ENCODE measurements at places on chromosomes 7 and 10.

- DNase-seq = no peak
Observed at GRCh38 chr10:78802866-78803265, 265.9 kb upstream of the ZMIZ1 start.

DNA sequence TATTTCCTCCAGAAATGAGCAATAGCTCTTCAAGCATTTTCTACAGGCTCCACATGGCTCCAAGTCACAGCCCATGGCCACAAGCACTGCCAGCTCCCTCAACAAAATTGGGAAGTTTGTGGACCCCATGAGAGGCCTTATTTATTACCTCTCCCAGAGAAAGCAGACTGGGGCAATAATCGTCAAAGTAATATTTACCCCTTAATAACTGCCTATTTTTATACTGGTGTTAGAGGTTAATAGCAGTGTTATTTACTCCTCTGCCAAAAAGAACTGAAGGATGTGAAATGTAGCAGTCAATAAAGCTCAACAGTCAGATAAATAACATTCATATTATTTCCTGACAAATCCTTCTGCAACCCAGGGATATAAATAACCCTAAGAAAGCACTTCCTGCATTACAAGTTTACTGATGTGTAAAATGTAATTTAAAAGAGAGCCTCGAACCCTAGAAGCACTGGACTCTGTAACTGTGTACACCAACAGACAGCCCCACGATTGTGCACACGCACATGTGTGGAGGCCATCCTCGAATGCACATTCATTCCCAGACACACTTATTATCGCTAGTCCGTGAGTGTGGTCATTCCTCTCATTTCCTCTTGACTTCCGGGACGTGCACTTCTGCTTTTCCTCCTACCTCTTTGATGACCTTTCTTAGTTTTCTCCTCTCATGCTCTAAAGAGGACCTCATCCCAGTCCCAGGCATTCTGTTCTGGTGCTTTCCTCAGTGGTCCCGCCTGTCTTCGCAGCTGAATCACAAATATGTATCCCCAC, 157.4 kb downstream of the EVX1 start:
- no peak for DNase-seq

DNA sequence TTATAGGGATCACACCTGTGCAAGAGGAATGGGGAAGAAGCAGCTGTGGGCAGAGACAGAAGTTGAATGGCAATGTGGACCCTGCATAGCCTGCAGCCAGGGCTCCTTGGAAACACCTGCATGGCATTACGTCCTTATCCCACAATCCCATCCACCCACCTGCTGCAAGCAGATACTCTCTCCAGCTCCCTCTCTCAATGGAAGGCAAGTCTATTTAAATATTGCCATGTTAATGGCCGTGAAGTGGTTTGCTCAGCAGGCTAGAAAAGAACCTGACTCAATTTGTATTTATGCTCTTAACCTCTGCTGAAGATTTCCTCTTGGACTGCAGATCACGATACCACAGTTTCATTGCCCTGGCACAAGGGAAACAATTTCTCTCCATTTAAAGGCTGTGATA, 417.0 kb downstream of the TYW1 start:
- DNase-seq = no peak

DNA sequence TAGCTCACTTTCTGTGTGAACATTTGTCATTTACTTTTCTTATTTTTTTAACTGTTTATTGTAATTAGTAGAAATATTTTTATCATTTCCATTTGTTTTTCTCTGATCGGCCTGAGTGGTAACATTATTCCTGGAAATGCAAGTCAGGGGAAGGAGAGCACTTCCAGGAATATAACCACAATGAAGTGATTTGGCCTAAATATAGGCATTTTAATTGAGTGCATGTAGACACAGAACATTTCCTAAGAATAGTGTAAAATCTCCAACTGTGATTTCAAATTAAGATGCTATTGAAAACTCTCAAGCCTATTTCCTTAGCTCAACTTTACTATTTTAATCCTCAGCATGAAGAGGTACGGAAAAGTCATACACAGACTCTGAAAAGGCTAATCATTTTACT, 86.5 kb upstream of the SKAP2 start:
- no peak for DNase-seq

DNA sequence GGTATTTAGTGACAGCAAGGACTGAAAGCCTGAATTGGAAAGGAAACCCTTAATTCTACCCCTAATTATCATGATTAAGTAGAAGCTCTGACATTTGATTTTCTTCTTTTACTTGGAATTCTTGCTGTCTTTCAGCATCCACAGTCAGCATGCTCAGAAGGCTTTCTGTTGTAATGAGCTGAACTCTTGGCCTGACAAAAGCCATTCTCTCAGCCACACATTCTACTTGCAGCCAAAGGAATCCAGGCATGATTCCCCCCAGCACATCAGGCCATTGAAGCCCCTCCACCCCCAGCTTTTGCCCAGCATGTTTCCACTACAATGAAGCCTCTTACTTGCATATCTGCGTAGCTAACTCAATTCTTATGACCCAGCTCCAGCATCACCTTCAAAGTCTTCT, 94.3 kb upstream of the FRMD4A start:
- no peak for DNase-seq

DNA sequence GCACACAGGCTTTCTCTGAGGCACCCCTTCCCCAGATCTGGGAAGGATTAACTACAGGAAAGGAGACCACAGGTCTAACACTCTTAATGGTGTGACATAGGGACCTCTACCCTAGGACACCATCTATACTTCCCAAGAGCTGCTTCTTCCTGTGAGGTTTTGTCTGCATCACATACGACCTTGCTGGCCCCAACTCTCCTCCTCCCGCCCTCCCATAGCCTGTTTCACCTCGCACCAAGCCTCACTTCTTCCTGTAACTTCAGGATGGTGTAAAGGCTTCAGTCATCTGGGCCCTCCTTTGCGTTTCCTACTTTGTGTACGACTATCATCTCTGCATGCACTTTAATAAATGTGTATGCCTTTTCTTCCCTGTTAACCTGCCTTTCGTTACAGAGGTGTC, 274.3 kb downstream of the KLF6 start:
- DNase-seq = no peak

- no peak for DNase-seq
Observed at GRCh38 chr7:27191833-27192545, 7.0 kb upstream of the HOXA11 start.

DNA sequence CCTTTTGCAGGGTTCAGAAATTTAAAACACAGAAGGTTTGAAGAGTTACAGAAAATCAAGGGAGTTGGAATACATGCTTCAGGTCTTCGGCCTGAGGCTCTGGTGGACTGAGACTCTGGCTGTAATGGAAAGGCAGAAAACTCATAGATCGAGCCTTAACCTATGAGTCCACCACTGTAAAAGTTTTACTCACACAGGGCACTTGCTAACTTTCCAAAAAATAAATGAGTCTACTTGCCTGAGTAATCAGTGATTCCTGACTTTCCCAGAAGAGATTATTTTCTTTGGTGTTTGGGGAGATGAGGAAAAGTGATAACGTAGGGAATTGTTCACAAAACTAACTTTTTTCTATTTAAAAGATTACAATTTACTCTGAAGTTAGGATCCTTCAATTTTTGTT, 108.0 kb downstream of the MBL2 start:
- no peak for DNase-seq

GRCh38 chr10:126302826-126303665, 85.2 kb downstream of the ADAM12 start:
- DNase-seq = no peak

GRCh38 chr10:672203-672602, 17.3 kb downstream of the DIP2C start:
- no peak for DNase-seq

DNA sequence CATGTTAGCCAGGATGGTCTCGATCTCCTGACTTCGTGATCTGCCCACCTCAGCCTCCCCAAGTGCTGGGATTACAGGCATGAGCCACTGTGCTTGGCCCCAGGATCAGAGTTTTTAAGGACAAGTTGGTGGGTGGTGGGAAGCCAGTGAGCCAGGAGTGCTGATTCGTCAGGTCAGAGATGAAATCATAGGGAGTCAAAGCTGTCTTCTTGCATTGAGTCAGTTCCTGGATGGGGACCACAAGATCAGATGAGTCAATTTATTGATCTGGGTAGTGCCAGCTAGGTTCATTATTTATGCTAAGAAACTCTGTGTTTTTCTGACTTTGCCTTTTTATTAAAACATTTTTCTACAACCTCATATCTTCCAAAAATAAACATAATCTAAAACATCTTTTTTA, 423.8 kb downstream of the ARL4A start:
- DNase-seq = no peak

GRCh38 chr7:132893560-132893959, 188.3 kb downstream of the CHCHD3 start:
- DNase-seq = no peak

- no peak for DNase-seq
Observed at GRCh38 chr7:51340029-51340838, 23.6 kb upstream of the COBL start.

GRCh38 chr7:6407434-6407833, 40.3 kb downstream of the DAGLB start:
- no peak for DNase-seq

- no peak for DNase-seq
Observed at GRCh38 chr7:24119852-24120251, 164.1 kb upstream of the NPY start.

All from activated naive CD4-positive, alpha-beta T cell treated with anti-CD3 and anti-CD28 coated beads, Interleukin-2, amount 50 U/mL, for 16 hours (primary cell).